ENCODE measurements at places on chromosomes 3 and 15. TPM values are rescaled to one million over a fixed set of nuclear protein-coding genes. Genes with fewer than 3 reads are reported as not detected.

Gene PPARG
- 24.0 TPM for total RNA-seq

Gene CHST13
- total RNA-seq = not detected

Gene C3orf20
- total RNA-seq = under 0.01 TPM

Gene LMCD1
- total RNA-seq = 250 TPM

Gene SLC6A1
- under 0.01 TPM for total RNA-seq

Gene TCTA
- total RNA-seq = 35.9 TPM

Gene ZNF860
- total RNA-seq = 0.85 TPM

Gene INSYN1
- 1.5 TPM for total RNA-seq

Gene GUCA1C
- not detected for total RNA-seq

Gene SOX2
- total RNA-seq = not detected

Gene EXD1
- total RNA-seq = not detected

Gene UCN2
- 0.85 TPM for total RNA-seq

Gene SYNPR
- not detected for total RNA-seq

Gene RGMA
- total RNA-seq = 0.19 TPM

Gene XCR1
- total RNA-seq = not detected

All from regular cardiac myocyte (primary cell).